ENCODE measurements at places on chromosomes 7 and 10.

DNA sequence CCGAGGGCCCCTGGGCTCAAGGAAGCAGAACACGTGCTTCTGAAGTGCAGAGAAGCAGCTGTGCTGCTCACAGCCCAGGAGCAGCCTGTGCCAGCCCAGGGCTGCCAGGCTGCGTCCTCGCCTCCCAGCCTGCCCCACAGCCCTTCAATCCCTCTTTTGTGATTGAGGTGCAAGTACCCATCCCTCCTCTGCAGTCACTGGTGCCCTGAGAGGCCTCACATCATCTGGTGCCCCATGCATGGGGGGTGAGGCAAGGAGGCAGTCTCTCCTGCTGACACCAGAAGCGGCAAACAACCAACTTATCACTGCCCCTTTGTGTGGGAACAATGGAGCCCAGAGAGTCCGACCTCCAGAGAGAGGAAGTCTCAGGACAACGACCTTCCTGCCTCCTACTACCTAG, 49.8 kb upstream of the FGFR2 start:
- DNase-seq, result no peak

GRCh38 chr7:55366461-55367070, 1.4 kb downstream of the LANCL2 start:
- DNase-seq, result peak; percentile 18

- no peak for DNase-seq
Measured at GRCh38 chr10:69976795-69977546, 75.7 kb upstream of the MACROH2A2 start.

DNA sequence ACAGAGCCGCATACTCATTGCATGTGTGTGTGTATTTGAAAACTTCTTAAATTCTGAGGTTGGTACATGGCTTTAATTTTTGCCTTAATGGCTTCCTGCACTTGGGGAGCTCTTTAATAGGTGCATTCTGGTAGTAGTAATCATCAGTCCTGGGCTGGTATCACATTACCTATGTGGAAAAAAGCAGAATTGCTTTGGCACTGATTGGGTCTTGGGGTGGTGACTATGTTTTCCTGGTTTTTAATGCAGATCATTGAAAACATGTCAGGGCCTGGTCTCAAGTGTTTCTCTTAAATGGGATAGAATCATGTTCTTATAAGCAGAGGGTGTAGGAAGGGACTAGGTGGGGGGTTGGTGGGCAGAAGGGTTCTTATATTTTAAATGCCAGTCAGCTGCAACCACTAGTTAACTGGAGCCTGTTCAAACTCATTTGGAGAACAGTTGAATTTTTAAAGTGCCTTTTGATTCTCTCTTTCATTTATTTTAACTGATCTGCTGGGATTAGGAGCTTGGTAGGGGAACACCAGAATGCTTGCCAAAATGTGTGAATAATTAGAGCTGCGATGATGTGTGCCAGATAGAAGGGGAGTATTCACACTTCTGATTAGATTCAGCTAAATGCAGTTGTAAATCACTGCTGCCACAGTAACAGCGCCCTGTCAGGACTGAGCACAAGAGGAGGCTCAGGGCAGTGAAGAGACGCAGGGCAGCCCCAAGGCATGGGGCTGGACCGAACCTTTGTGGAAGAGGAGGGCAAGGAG, 633.5 kb upstream of the GALNT17 start:
- DNase-seq, result no peak

DNA sequence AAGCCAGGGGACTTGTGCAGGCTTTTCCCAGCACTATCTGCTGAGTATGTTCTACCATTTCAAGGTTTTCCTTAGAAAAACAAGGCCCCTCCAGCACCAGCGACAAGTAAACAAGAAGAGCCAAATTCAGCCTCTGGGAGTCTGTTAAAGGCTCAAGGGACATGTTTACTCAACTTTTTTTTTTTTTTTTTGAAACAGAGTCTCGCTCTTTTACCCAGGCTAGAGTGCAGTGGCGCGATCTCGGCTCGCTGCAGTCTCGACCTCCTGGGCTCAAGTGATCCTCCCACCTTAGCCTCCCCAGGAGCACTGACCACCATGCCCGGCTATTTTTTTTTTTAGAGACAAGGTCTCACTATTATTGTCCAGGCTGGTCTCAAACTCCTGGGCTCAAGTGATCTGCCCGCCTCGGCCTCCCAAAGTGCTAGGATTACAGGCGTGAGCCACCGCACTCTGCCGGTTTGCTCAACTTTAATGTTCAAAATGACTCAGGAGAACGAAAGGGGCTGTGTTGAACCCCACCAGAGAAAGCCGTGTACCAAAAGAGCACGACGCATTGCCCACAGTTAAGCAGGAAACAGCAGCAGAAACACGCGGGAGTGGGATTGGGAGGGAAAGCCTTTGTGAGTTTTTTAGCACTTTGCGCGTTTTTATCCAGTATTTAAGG, 772 bp downstream of the PRDX3 start:
- no peak for DNase-seq
